ENCODE measurements at places on chromosomes 1 and 21.

DNA sequence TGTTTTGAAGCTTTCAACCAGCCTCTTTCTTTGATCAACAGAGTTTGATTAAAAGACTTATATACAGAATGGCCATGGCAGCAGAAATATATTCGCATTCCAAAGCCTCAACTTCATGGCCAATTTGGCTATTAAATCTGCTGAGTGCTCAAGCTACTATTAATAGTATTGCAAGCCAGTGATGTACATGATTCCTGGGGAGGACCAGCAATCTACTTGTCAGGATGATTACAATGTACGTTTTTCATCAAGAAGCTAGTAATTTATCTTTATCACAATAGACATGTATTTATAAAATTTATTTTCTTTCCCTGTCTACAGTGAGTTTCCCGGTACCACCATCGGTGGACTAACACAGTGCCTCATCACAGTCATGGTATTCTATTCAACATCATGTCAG lies 515.5 kb downstream of the AMY1C start:
- no peak for DNase-seq

- no peak for DNase-seq
Observed at GRCh38 chr1:179440971-179441370, 75.2 kb downstream of the AXDND1 start.

- peak; percentile 31 for DNase-seq
Observed at GRCh38 chr1:222772996-222773379, 36.0 kb downstream of the FAM177B start.

- no peak for DNase-seq
Observed at GRCh38 chr1:154906621-154907081, 29.9 kb downstream of the PMVK start.

DNA sequence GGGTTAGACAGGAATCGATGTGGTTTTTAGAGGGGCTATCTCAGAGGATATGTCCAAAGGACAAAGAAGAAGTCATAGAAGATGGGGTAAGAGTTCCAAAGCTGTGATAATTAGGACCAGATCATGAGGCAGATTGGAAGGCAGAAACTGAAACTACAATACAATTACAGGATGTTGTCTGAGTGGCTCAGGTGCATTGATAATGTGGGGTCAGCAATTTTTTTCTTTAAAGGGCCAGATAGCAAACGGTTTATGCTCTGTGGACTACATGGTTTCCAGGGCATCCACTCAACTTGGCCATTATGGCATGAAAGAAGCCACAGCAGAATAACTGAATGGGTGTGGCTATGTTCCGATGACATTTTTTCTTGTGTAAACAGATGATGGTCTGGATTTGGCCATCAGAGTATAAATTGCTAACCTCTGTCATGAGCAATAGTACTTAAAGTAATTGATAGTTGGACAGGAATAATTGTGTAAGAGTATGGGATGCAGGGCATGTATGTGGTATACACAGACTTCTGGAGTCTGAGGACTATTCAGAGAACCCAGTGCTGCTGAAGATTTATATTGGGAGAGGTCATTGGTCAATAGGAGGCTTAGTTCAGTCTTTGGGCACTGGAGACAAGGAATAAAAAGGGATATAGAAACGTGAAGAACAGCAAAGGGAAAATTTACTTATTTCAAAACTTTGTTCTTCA lies 198.4 kb upstream of the ADGRL4 start:
- no peak for DNase-seq

DNA sequence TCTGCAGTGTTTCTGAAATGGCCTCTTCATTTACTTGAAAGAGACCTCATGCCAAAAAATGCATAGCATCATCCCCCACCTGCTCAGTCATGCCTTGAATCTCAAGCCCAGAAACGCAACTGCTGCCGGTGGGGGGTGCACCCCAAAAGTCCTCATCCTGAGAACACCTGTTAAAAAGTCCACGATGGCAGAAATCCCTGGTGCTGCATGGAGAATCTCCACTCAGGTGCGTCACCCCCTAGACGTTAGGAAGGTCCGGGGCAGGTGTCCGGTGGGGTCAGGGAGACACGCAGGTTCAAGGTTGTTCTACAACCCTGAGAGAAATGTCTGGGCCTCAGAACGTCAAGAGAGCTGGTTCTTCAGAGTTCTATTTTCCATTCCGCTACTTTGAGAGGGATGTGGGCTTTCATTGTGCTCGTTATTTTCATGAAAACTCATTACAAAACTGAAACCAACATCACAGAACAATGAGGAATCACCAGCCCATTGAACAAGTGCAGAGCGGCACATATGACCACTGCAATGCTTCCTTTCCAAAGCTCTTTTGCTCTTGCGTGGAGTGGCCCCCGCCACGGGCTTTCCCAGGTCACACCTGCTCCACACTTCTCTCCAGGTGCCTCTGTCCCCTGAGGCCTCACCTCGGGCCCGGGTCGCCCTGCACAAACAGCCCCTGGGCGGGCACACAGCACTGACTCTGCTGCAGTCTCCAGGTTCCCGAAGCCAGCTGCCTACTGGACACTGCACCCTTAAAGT lies 201.9 kb downstream of the TOMM20 start:
- DNase-seq, result no peak

- no peak for DNase-seq
Observed at GRCh38 chr1:9435153-9435636, 104.1 kb upstream of the SLC25A33 start.

DNA sequence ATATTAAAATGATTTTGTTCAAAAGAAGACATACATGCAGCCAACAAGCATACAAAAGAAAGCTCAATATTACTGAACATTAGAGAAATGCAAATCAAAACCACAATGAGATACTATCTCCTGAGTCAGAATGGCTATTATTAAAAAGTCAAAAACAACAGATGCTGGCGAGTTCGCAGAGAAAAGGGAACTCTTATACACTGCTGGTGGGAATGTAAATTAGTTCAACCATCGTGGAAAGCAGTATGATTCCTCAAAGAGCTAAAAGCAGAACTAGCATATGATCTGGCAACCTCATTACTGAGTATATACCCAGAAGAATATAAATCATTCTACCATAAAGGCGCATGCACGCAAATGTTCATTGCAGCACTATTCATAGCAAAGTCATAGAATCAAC lies 126.0 kb upstream of the HMCN1 start:
- no peak for DNase-seq

GRCh38 chr1:41751804-41752513 lies 166.8 kb downstream of the HIVEP3 start:
- DNase-seq, result peak; percentile 14

DNA sequence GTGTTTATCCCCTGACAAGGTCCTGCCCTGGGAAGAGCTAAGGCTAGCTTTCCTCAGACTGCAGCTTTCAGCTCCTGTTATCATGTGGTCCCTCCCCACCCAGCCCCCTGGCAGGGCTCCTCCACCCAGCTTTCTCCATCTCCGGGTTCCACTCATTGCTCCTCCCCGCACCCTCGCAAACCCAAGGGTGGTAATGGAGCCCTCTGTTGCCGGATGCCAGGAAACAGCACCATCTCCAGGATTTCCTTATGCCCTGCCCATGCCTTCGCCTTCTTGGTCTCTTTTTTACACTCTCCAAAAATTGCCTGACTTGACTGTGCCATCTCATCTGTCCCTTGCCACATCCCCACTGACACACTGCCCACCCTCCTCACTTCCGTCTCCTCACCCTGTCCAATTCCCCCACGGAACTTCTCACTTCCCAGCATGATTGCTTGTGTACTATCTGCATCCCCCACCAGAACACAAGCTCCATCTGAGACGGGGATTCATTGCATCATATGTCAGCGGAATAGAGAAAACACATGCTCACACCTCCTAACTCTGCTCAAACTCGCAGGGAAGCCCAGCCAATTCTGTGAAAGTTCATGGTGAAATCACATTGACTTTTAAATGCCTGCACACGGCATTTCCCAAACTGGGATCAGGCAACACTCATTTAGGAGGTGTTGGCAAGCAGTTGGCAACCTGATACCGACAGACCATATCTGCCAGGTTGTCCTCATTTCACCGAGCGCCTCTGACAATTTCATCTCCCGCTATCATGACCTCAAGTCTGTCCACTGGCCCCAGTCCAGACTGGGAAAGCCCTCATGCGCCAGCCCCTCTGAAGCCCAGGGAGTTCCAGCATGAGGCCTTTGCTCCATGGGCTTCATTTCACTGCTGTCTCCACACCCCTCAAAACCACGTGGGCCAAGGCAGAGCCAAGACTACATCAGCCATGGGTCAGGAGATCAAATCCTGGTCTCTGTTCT lies 201.1 kb downstream of the MATN1 start:
- DNase-seq, result peak; percentile 20

GRCh38 chr1:40316595-40317393 lies at the start of gene COL9A2:
TSS of gene COL9A2 (minus strand) at chr1:40317286. CDS start at chr1:40317197, 89 bp downstream.
- DNase-seq, result peak; percentile 62

- DNase-seq, result no peak
Observed at GRCh38 chr1:4630561-4630960, 23.8 kb upstream of the AJAP1 start.

DNA sequence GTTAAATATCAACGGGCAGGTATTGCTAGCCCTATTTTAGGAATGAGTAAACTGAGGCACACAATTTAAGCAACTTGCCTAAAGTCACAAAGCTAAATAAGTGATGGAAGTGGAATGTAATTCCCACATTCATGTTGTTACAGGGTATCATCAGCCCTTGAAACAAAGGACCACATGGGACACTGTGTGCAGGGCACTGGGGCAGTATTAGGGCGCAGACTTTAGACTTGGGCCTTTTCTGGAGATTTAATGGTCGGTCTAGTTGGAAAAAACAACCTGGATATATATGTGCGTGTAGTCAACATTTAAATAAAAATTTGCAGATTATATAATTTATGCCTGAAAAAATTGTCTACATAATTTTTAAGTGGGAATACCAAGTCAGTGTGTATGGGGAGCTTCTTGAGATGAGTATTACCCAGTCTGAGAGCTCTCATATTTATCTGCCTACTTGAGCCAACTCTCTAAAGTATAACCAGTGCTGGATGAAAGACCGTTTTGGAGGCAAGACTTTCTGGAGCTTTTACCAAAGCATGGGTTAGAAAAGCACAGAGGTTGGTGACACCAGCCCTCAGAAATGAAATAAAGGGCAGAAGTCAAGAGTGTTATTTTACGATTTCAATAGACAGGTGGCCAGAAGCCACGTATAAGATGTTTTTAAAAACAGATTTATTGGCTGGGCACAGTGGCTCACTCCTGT lies 1.6 kb downstream of the KDM1A start:
- DNase-seq, result peak; percentile 19

- DNase-seq, result peak; percentile 80
Observed at GRCh38 chr1:59674595-59674994, 140.2 kb upstream of the HOOK1 start.

DNA sequence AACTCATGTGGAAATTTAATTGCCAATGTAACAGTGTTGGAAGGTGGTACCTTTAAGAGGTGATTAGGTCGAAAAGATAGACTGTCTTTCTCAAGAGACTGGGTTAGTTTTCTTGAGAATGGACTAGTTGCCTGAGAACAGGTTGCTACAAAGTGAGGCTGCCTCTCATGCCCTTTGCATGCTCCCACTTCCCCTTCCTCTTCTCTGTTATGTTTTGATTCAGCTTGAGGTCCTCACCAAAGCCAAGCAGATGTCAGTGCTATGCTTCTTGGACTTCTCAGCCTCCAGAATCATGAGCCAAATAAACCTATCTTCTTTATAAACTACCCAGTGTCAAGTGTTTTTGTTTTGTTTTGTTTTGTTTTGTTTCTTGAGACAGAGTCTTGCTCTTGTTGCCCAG lies 187.0 kb upstream of the RUNX1 start:
- DNase-seq, result no peak

DNA sequence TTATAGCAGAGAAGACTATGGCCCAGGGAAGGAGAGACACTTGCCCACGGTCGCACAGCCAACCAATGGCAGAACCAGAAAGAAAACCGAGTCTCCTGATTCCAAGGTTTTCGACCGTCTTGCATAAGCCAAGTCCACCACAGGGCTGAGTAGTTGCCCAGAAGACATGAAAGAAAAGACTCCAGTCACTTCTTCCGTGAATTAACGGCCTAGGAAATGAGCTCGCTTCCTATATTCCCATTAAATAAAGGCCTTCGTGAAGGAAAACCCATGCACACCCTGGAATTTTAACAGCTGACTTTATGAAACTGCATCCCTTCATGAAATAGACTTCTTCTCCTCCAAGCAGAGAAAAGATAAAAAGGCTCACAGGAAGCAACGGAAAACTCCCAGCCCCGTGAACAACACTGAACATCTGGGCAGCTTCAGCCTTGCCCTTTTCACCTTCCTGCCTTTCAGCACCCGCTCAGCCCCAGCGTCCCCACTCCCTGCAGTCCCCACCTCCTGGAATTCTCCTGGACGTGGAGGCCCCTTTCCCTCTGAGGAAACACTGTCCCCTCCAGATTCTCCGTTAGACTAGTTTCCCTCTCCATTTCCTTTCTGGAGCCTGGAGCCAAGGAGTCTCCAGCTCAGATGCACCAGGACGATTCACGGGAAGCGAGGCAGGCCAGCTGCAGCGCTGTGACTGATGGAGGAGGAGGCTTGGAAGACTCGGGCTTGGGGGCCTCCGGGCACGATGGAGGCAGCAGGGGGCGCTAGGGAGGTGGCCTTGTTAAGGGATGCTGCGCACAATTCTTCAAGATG lies 2.7 kb upstream of the MYOC start:
- DNase-seq, result peak; percentile 27

DNA sequence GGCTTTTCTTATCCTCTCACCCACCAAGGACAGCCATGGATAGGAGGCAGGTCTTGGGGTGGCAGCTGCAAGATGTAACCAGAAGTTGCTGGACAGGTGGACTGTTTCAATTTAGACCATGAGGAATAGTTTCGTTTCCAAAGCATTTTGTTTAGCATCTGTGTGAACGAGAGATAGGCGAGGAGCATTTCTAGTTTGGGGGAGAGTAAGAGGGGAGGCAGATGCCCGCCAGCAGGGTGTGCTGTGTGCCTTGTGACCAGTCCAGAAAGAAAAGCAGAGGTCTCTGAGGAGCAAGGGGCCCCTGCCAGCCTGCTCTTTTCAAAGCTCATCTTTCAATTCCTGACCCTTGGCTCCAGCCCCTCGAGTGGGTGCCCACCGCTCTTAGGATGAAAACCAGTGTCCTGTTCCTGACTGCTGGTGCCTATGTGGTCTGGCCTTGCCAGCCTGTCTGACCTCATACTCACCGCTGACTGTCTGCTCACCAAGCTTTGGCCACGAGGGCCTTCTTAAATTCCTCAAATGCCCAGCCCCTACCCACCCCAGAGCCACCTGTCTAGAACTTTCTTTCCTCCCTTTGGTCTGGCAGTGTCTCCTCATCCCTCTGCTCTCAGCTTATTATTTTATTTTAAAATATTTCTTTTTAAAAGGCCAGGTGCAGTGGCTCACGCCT lies 8.5 kb downstream of the SERINC2 start:
- DNase-seq, result peak; percentile 30

GRCh38 chr1:9886092-9886742 lies 23.9 kb downstream of the CTNNBIP1 start:
- DNase-seq, result no peak

All from adipocyte (in vitro differentiated cells).